ENCODE measurements at places on chromosomes 4 and X. TPM values are rescaled to one million over a fixed set of nuclear protein-coding genes. Genes with fewer than 3 reads are reported as not detected.

Gene ARR3
- not detected for total RNA-seq

Gene FRYL
- total RNA-seq, result 19.6 TPM

Gene DGAT2L6
- total RNA-seq, result not detected

Gene SULT1B1
- 0.20 TPM for total RNA-seq

Gene ANOS1
- not detected for total RNA-seq

Gene HS3ST1
- not detected for total RNA-seq

Gene NWD2
- total RNA-seq, result not detected

Gene GAGE12C
- not detected for total RNA-seq

Gene FGG
- 2,423 TPM for total RNA-seq

Gene USP51
- total RNA-seq, result not detected

Gene SRPK3
- not detected for total RNA-seq

Gene PGAM4
- not detected for total RNA-seq

All from HepG2 (cell line).